Activated T-helper 2 cell treated with anti-CD3 and anti-CD28 coated beads, Interferon-gamma antibody, Interleukin-2, Interleukin-4, amounts not matched to agents 10 μg/mL and 5 μg/mL and 100 μg/mL, durations not matched to agents 14 hours and 24 hours and 36 hours (primary cell): ENCODE measurements at places on chromosomes 6 and 20. TPM values are rescaled to one million over a fixed set of nuclear protein-coding genes. Genes with fewer than 3 reads are reported as not detected.

GRCh38 chr6:91486200-91486599, 899.3 kb upstream of the MAP3K7 start:
- no peak for DNase-seq

DNA sequence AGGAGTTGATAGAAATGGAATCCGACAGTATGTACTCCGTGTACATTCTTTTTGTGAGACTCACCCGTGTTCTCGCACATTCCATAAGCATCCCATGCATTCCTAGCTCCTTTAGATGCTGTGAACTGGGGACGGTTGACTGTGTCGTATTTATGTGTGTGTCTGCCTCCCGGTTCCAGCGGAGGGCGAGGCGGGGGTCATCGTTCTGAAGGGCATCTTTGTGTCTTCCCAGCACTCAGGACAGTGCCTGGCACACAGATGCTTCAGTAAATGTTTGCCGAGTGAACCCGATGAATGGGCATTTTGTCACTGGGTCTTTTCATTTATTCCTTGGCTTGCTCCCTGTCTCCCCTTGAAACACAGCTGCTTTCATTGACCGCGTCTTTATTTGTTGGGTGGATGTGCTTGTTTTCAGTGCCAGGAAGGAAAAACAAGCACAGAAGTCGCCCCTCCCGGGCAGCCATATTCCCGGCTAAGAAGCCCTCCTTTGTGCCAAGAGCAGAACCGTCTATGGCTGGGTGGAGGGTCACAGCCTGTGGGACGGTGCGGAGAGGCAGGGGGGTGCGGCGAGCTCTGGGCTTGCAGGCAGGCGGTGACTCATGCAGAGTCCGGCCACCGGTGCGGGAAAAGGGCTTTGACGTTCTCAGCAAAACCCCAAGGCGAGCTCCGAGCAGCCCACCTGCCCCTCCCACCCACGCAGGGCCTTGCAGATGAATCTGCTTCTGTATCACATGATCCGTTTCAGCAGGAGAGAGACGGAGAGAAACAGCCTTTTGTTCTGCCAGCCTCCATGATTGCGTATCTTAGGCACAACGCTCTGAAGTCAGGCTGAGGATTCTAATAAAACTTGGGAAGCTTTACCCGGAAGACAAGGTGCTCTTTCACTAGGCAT, 11.2 kb upstream of the PSMG4 start:
- no peak for DNase-seq

- no peak for DNase-seq
Measured at GRCh38 chr6:125157280-125157679, 3.7 kb downstream of the TPD52L1 start.

GRCh38 chr6:35663447-35664235, 25.1 kb downstream of the FKBP5 start:
- no peak for DNase-seq

DNA sequence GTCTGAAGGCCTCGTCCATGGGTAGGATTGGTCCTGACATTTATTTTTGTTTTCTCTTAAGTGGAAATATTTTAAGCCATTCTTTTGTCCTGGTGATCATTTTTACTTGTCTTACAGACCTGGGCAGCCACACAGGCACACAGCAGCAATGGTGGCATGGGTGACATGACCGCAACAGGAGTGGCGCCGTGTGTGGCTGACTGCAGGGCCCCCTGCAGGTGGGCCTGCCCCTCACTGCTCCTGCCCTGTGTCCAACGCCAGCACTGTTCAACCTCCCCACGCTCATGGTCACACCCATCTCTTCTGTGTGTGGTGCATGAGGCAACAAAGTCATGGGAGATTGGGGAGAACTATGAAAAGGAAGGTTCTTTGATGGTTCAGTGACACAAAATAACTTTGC, 151.9 kb downstream of the MYLK4 start:
- DNase-seq = no peak

DNA sequence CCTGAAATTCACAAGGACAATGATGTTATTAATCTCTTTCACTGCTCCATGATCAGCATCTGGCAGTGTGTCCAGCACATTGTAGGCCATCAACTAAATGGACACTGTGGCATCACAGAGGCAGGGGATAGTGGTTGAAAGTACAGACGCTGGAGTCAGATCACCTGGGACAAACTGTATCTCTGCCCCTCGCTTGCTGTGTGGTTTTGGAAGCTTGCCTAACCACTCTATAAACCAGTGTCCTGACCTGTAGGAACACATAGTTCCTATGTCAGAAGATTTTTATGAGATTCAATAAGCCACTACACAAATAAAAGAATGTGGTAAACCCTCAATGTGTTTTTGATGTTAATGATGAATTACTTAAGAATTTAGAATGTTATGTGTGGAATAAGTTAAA, 219.3 kb upstream of the RNF217 start:
- DNase-seq = no peak

- no peak for DNase-seq
Measured at GRCh38 chr6:156786652-156787051, 9.5 kb downstream of the ARID1B start.

- no peak for DNase-seq
Measured at GRCh38 chr6:8392569-8392968, 42.8 kb downstream of the SLC35B3 start.

DNA sequence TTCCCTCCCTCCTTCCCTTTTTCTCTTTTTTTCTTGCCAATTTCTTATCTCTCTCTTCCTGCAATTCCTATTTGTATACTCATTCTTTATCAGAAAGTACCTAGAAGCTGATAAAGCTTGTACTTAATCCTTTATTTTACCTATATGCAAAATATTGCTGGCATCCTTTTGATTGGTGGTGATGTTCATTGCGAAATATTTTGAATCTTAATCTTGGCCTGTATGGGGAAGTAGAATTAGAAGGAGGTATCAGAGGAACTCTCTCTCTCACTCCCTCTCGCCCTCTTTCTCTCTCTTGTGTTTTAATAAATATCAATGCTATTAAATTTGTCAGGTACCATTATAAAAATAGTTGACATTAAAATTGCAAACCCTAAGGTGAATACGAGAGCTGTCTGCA, 52.8 kb downstream of the UST start:
- DNase-seq = no peak

DNA sequence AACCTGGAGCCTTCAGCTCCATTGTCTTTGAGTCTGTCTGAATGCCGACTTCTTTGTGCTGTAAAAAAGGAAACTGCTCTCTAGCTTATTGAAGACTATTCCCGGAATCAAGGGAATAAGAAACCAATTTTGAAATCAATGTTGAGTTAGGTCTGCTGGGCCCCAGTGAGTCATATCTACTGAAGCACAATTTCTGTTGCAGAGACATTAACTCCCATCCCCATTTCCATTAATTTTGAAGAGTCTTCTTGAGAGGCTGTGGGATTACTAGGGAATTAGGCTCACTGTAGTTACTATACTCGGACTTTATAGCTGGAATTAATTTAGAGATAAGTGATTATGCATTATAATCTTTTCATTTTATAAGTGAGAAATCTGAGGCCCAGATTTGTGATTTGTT, 116.7 kb downstream of the SLC35F1 start:
- DNase-seq = no peak

GRCh38 chr20:34621383-34622367, 55.2 kb downstream of the PIGU start:
- DNase-seq = no peak

- no peak for DNase-seq
Measured at GRCh38 chr6:106227612-106228507, 97.7 kb downstream of the ATG5 start.

GRCh38 chr6:106281661-106282060, 43.9 kb downstream of the ATG5 start:
- no peak for DNase-seq

GRCh38 chr6:143111443-143111842, 50.8 kb downstream of the AIG1 start:
- no peak for DNase-seq

GRCh38 chr6:88086792-88087191, 39.2 kb downstream of the SPACA1 start:
- DNase-seq = no peak

GRCh38 chr6:78483553-78484197, 383.7 kb upstream of the IRAK1BP1 start:
- no peak for DNase-seq

- DNase-seq = no peak
Measured at GRCh38 chr6:11085758-11086435, 7.7 kb upstream of the SMIM13 start.

GRCh38 chr20:49874696-49875095, 40.6 kb downstream of the SPATA2 start:
- DNase-seq = no peak

- DNase-seq = no peak
Measured at GRCh38 chr6:137601471-137601870, 107.3 kb upstream of the OLIG3 start.

- DNase-seq = no peak
Measured at GRCh38 chr6:53803081-53803860, 8.5 kb downstream of the LRRC1 start.

DNA sequence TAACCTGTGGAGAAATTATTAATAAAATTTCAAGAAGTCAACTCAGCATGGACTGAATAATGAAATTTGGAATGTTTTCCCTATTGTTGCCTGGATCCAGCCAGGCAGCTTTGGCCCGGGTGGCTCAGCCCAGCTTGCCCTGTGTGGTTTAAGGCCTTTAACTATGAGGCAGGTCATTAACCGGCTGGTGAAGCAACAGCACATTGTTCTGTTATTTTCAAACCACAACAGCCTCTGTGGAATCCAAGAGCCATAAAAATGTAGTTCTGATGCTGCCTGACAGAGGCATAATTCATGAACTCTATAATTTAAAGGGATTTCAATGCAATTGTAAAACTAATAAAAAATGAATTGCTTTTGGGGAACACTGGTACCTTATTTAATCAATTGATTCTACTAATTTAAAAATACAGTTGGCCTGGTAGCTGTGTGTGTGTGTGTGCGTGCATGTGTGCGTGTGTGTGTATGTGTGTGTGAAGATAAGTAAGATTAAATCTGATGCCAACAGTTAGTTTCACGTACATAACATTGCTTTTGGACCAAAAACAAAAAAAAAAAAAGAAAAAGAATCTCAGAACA, 117.7 kb downstream of the RPS12 start:
- no peak for DNase-seq

- no peak for DNase-seq
Measured at GRCh38 chr6:165447141-165447540, 137.7 kb upstream of the C6orf118 start.

DNA sequence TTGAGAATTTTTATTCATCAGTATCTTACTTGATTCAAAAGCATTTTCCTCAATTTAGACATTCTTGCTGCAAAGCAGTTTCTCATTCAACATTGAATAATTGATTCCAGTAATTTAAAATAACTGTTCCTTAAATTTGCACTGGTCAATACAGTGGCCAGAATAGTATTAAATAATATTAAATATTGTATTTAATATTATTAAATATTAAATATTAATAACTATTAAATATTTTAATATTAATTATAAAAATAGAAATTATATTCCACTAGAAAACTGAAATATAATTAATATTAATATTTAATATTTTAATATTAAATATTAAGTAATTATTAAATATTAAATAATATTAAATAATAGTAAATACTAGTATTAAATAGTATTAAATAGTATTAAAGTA, 758.8 kb downstream of the EYS start:
- DNase-seq = no peak

GRCh38 chr6:164210323-164210722, 795.8 kb downstream of the QKI start:
- DNase-seq = no peak

DNA sequence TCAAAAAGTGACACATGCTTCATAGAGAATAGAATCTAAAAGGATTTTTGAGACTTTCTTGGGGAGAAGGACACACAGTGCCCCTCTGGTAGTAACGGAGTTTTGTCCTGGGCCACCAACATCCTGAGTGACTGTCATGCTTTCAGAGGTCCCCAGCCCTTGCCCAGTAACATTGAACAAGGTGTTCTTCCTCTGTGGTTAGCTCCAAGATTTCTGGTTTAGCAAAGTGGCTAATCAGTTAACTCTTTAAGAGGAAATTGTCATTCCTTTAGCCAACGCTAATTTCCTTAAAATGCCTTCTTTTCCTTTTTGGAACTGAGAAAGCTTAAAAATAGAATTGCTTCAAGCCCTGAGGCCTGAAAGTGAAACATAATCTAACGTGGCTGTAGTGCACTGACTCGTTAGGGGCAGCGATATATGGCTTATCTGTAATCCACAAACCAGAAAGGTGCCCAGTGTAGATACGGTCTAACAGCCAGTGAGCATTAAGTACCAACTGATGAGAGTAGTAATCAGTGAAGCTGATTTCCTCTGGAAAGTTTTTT, 7.8 kb downstream of the E2F3 start:
- no peak for DNase-seq

DNA sequence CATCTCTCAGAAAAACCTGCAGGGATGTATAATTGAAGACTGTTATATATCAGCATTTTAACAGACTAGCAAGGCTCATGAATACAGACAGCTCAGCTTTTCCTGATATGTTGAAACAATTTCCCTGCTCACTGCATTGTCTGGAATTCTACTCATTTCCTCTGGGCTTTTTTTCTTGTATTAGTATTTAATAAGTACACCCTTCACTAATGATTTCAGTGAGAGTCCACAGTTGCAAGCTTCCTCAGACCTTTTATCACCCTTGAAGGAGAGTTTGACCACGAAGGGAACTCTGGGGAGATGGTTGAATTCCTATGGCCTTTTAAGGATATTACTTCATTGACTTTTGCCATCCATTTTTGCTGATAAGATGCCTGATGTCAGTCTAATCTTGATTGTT, 248.7 kb downstream of the ADGB start:
- DNase-seq = no peak

DNA sequence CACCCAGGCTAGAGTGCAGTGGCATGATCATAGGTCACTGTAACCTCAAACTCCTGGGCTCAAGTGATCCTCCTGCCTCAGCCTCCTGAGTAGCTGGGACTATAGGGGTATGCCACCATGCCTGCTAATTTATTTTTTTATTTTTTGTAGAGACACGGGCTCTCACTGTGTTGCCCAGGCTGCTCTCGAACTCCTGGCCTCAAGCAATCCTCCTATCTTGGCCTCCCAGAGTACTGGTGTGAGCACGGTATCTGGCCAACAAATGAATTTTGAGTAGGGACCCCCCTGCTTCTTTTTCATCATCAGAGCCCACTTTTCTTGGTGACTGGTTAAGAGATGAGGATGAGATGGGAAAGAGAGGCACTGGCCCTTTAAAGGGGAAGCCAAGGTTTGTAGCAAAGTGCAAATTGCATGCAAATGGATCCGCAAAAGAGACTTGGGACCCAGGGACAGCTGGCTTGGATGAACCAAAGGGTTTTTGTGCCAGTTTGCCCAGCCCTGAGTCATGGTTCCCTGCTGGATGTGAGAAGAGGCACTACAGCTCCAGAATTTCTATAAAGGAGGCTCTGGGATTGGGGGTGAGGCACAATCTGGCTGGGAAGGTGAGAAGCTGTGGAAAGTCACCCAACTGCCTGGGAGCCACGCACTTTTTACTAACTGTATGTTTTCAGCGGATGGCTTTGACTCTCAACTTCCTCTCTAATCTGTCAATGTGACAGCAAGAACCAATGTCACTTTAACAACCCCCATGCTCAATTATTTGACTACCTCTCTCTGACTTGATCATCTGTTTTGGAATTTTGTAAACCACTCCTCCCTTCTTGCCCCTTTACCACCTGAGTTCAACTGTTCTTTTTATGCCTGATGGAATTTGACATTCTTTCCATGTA, 58.7 kb upstream of the RNF24 start:
- DNase-seq = no peak

The HMGCLL1 gene
- not detected in 2 replicates for total RNA-seq

The L3MBTL1 gene
- 10.5 and 13.8 TPM in 2 replicates for total RNA-seq

The PAQR8 gene
- total RNA-seq = 6.8 and 8.8 TPM in 2 replicates

The C4A gene
- 2.6 and 3.1 TPM in 2 replicates for total RNA-seq

The FHL5 gene
- not detected in 2 replicates for total RNA-seq

The PLN gene
- total RNA-seq = not detected in 2 replicates

The HRH3 gene
- total RNA-seq = not detected in 2 replicates

The MYLIP gene
- 81.2 and 83.1 TPM in 2 replicates for total RNA-seq

The TRIM15 gene
- total RNA-seq = 0.41 and 0.46 TPM in 2 replicates
